ENCODE measurements at places on chromosomes 7 and 10.
A peak's percentile ranks its signal among the peaks of the same experiment; 100 is the strongest.

GRCh38 chr10:17062955-17063484 lies 66.6 kb downstream of the CUBN start:
- DNase-seq: no peak

- no peak for DNase-seq
Observed at GRCh38 chr7:69643708-69644445, 45.6 kb downstream of the AUTS2 start.

DNA sequence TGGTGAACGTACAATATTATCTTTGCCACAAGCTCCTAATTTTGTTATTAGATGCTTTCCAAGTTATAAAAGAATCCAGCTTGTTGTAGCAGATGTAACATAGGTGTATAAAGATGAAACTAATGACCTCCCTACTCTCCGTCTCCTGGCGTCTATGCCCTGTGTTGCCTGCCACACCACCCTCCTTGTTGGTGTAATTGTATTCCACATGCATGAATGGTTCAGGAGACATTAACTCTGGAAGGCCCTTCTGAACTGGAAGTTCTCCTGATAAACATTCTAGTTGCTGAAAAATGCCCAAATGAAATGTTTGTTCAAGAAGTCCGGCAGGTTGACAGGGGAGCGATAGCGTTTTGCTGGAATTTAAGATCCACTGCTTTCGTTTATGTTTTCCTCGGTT lies 53.9 kb upstream of the SEPHS1 start:
- no peak for DNase-seq

GRCh38 chr10:14017467-14017866 lies 313.3 kb downstream of the FRMD4A start:
- no peak for DNase-seq

DNA sequence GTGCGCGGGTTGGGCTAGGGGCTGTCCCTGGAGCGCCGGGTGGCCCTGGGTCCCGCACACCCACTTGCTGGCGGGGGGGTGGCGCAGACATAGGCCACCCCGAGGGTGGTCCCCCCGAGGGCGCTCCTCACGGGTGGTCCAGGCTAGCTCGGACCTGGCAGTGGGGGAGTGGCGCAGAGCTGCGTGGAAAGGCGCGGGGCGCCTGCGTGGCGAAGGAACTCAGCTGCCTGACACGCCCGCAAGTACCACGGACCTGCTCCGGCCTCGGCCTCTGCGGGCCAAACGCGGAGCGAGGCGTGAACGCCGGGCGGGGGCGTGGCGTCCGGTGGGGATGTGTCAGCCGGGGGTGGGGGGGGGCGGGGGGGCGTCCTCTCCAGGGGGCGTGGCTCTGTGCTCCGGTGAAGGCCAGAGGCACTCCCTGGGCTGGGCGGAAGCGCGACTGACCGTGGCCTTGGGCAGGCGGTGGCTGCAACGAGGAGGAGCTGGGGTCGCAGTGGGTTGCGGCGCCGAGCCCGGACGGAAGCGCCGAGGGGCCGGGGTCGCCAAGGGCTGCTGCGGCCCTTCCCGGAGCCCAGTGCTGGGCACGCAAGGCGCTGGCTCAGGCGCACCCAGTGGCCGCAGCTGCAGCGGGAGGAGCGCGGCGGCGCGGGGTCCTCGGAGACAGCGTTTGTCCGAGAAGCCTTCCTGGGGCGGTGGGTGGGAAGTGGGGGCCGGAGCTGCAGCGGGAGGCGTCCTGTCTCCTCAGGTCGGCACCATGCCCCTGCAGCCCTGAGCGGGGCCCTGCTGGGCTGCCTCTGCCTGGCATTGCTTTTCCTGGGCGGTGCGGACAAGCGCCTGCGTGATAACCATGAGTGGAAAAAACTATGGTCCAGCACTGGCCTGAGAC lies 58.9 kb upstream of the NUPR2 start:
- no peak for DNase-seq

- no peak for DNase-seq
Observed at GRCh38 chr7:20141666-20142065, 75.5 kb downstream of the MACC1 start.

GRCh38 chr10:21500578-21500910 lies 24.9 kb downstream of the SKIDA1 start:
- no peak for DNase-seq

DNA sequence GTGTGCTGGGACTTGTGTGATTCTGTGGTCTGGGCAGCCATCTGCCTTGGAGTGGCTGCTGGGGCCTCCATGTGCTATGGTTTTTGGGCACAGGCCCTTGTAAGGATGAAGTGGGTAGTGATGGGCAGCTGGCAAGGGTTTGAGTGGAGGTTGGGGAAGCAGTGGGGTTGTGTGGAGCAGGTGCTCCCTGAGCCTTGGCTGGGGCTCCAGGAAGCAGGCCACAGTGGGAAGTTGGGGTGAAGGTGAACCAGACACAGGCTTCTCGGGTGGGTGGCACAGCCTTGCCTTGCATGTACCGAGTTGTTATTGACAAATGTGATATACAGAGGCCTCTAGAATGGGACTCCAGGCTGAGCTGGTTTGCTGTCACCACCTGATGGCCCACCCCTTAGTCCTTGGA lies 82.3 kb downstream of the ADCY1 start:
- no peak for DNase-seq

- DNase-seq: no peak
Observed at GRCh38 chr7:88169717-88170320, 50.0 kb downstream of the SRI start.

- DNase-seq: no peak
Observed at GRCh38 chr7:12569673-12570072, 847 bp upstream of the SCIN start.

- DNase-seq: no peak
Observed at GRCh38 chr7:107165341-107165740, 3.5 kb upstream of the HBP1 start.

DNA sequence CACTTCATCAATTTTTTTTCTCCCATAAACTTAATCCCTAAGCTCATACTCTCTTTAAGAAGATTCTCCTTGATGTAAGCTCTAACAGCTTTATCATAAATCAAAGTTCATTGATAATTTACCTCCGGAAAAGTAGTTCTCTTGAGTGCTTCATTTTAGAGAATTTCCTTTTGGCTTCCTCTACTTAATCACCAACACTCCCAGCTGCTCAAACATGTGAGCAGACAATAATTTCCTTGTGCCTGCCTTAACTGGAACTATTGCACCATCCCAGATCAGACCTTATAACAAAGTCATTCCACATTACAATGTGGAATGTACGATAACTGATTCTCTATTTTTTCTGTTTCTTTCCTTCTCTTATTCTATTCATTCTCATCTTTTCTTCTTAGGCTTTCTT lies 5.9 kb downstream of the FEZF1 start:
- no peak for DNase-seq

- no peak for DNase-seq
Observed at GRCh38 chr10:114538181-114538906, 119.7 kb downstream of the ABLIM1 start.

DNA sequence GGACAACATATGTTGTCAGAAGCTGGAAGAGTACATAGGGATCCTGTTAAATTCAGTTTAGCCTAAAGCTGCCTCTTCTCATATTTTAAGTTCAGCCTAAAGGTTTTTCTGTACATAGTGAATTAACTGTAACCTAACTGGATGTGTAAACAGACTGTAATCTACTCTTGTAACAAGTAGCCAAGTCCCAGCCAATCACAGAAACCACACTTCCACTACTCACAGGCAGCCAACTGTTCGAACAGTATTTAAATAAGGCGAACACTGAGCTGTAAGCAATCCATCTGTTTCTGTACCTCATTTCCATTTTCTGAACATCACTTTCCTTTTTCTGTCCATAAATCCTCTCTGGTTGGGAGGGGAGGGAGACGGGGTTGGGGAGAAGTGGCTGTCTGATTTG lies 15.0 kb upstream of the STN1 start:
- DNase-seq: no peak

- DNase-seq: no peak
Observed at GRCh38 chr10:34295142-34295548, 520.0 kb downstream of the PARD3 start.

GRCh38 chr7:116953372-116953905 lies at the start of gene ST7:
Gene ST7 (plus strand): TSS chr7:116953501. CDS start chr7:116953541, 40 bp downstream.
- DNase-seq: peak; percentile 41

DNA sequence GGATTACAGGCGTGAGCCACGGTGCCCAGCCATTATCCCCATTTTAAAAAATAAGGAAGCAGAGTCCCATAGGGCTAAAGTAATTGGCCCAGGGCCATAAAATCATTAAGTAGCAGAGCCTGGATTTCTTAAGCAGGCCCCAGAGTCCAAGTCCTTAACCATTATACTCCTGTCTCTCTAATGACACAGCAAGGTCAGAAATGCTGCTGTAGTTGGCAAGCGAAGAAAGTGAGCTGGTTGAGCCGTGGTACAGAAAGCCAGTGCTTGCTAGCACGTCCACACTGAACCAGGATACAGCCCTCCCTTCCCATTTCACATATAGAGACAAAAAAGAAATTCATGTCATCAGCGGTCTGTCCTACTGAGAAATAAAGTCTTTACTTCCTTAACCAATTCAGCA lies 562.7 kb downstream of the GALNT17 start:
- DNase-seq: no peak

- no peak for DNase-seq
Observed at GRCh38 chr7:124992851-124993562, 63.4 kb upstream of the POT1 start.

DNA sequence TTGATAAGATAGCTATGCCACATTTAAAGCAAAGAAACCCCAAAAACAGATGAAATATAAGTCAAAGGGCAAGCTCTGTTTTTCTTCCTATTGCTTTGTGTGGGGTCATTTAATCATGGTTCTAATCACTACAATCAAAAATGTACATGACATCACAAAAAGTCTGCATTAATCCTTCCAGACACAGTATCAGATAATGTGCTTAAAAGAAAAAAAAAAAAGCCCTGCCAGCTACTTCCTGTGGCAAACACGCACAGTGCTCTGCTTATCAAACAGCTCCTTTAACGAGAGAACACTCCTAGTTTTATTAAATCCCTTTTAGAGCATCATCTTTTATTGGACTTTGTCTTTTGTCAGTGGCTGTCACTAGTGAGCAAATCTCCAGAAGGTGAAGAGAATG lies 1005.8 kb downstream of the GATA3 start:
- DNase-seq: no peak

DNA sequence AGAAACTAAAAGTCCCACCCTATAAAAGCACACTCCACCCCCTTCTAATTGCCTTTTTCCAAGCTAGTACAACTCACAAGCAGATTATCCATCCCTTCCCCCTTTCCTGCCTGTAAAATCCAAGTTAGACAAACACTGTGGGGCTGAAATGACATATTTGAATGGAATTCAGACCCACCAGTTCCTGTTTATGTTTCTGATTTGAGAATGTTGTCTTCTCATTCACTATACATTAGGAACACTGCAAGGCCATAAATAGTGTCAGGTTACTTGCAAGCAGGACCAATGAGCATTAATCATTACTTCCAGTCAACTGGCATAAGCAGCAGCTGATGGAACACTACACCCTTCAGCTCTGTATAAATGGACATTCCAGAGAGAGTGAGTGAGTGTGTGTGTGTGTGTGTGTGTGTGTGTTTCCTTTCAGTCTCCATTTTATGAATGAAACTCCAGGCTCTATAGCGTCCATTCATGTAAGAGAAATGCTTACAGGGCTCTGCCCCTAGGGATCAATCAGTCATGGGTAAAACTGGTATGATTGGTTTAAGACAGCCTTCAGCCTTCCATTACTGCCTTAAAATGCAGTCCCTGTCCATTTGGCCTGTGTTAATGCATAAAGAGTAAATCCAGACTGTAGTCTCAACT lies 69.3 kb downstream of the ETV1 start:
- DNase-seq: no peak

GRCh38 chr10:80429521-80429973 lies 21.2 kb downstream of the PRXL2A start:
- DNase-seq: no peak

DNA sequence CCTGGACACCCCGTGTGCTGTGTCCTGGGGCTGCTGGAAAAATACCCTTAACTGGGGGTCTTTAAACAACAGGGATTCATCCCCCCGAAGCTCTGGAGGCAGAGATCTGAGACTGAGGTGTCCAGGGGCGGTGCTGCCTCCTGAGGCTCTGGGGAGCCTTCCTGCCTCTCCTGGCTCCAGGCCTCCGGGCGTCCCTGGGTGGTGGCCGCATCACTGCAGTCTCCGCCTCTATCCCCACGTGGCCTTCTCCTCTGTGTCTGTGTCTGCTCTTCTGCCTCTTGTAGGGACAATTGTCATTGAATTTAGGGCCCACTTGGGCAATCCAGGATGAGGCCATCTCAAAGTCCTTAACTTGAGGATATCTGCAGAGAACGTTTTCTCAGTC lies 216.6 kb downstream of the WDR37 start:
- no peak for DNase-seq

- DNase-seq: no peak
Observed at GRCh38 chr7:130365511-130366441, 14.5 kb upstream of the CPA1 start.

DNA sequence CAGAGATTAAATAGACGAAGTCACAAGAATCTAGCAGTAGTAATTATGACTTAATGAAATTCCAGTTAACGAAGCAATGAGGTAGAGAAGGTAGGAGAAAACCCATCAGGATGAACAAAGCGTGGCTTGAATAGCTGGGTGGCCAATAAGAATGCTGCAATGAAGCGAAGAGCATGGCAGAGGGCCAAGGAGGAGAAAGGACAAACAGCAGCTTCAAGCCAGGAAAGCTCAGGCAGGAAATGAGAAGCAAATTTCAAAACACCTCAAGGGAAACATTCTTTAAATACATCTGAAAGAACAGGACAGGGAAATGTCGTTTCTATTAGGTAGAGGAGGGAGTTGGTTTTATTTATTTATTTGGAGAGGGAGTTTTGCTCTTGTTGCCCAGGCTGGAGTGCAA lies 122.5 kb downstream of the KIAA1217 start:
- no peak for DNase-seq

GRCh38 chr10:86336341-86336740 lies 30.3 kb downstream of the GRID1 start:
- DNase-seq: no peak
